ENCODE measurements at places on chromosomes 3 and 15. TPM values are rescaled to one million over a fixed set of nuclear protein-coding genes. Genes with fewer than 3 reads are reported as not detected.

KLHL18 gene
- 32.3 TPM for total RNA-seq

DNA sequence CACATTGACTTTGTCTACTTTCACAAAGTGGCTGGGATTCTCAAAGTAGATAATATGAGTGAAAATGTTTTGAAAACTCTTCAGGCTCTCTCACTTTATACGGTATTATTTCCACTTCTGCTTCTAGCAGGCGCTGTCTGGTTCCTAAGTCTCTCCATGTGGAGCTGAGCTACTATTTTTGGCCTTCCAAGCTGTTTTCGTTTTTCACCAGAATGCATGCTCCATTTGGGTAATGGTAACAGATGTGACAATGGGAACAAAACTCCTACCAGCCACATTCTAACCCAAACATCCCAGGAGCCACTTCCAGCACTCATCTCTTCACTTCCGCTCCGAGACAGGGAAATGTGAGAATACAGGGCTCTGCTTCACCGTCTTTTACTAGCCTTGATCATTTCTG is 586.7 kb downstream of the NTRK3 start:
- no peak for DNase-seq

DNA sequence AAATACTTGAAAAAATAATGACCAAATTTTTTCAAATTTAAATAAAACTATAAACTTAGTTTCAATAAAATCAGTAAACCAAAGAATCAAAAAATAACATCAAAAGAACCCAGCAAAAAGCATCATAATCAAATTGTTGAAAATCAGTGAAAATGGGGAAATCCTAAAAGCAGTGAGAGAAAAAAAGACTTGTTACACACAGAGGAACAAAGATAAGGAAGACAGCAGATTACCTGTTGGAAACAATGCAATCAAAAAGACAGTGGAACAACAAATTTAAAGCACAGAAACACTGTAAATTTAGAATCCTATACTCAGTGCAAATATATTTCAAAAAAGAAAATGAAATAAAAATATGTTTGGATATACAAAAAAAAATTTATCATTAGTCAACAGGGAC is 156.2 kb upstream of the LMCD1 start:
- no peak for DNase-seq

CLDN18 gene
- 0.17 TPM for total RNA-seq

COL8A1 gene
- total RNA-seq = 0.07 TPM

DNA sequence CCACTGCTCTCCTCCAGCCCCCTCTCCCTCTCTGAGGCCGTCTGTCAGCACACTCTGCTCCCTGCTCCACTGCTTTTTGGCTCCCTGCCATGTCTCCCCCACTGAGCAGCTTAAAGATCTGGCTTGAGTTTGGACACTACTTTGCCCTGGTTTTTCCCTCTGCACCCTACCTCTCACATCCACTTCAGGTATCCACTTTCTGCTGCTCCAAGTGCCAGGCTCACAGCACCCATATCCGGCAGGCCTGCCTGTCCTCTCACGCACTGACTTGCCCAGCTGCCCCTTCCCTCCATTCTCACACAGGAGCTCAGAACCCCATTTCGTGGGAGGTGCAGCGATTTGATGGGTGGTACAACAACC is 3.7 kb downstream of the DUOX1 start:
- no peak for DNase-seq

GRCh38 chr3:113560831-113561623 is 28.7 kb downstream of the SIDT1 start:
- no peak for DNase-seq

GRCh38 chr15:64311566-64311965 is 44.4 kb downstream of the CSNK1G1 start:
- no peak for DNase-seq

DNA sequence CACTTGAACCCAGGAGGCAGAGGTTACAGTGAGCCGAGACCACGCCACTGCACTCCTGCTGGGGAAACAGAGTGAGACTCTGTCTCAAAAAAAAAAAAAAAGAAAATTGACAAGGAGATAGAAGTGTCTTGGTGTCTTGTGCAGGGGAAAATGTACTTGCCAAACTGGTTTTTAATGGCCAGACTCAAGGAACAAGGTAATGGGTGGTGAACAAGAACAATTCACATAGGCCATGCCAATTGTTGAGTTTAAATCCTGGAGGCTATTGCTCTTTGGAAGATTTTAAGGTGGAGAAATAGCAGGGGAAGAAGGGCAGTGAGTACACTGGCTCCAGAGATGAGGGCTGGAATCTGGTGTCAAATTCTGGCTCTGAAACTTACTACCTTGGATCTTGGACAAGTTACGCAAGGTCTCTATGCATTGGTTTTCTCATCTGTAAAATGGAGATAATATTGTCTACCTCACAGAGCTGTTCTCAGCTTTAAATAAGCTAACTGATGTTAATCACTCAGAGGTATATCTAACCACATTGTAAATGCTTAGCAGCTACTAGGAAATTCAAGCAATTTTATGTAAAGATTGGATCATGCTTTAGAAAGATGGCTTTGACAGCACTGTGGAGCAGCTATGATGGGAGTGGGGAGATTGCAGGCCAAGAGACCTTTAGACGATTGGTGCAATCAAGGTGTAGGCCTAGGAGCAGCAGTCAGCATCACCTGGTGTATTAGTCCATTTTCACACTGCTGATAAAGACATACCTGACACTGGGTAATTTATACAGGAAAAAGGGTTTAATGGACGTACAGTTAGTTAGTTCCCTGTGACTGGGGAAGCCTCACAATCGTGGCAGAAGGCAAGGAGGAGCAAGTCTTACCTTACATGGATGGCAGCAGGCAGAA is 78.3 kb downstream of the B3GALNT1 start:
- no peak for DNase-seq

OR5K2 gene
- not detected for total RNA-seq

- no peak for DNase-seq
Measured at GRCh38 chr3:141388823-141389621, 20.7 kb downstream of the ZBTB38 start.

PLSCR5 gene
- total RNA-seq = not detected

ROPN1 gene
- not detected for total RNA-seq

GRCh38 chr3:17065315-17065714 is 180.6 kb downstream of the PLCL2 start:
- no peak for DNase-seq
